ENCODE measurements at places on chromosomes 16 and 17. TPM values are rescaled to one million over a fixed set of nuclear protein-coding genes. Genes with fewer than 3 reads are reported as not detected.

The TNFSF12 gene
- total RNA-seq, result 4.2 TPM

The CCDC40 gene
- 0.93 TPM for total RNA-seq

The KREMEN2 gene
- total RNA-seq, result not detected

The LGALS3BP gene
- 69.3 TPM for total RNA-seq

The SMTNL2 gene
- total RNA-seq, result not detected

The AOC2 gene
- total RNA-seq, result 2.4 TPM

The GPR142 gene
- 0.08 TPM for total RNA-seq

The PPP1R27 gene
- not detected for total RNA-seq

DNA sequence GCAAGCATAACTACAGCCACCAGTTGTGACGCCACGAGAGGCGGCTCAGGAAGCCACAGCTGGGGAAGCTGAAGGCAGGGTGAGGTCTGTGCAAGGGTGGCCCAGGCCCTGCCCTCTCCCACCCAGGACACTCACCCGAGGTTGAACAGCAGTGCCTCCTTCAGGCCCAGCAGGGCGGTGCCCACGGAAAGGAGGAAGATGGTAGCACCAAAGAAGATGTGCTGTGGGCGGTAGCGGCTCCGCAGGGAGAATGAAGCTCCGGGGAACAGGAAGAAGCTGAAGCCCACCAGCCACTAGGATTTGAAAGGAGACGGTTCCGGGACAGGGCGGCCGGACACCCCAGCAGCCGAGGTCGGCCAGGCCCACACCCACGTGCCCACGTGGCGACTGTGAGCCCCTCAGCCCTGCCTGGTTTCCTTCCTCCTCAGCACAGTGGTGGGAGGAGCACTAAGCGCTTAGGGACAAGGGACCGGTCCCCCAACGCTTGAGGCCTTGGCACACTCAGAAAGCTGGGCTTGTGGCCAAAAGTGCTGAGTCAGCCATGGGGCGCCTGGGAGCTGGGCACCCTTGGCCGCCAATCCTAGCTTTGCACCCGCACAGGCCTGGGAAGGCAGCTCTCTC, 11.0 kb downstream of the CYB561 start:
- no peak for DNase-seq

DNA sequence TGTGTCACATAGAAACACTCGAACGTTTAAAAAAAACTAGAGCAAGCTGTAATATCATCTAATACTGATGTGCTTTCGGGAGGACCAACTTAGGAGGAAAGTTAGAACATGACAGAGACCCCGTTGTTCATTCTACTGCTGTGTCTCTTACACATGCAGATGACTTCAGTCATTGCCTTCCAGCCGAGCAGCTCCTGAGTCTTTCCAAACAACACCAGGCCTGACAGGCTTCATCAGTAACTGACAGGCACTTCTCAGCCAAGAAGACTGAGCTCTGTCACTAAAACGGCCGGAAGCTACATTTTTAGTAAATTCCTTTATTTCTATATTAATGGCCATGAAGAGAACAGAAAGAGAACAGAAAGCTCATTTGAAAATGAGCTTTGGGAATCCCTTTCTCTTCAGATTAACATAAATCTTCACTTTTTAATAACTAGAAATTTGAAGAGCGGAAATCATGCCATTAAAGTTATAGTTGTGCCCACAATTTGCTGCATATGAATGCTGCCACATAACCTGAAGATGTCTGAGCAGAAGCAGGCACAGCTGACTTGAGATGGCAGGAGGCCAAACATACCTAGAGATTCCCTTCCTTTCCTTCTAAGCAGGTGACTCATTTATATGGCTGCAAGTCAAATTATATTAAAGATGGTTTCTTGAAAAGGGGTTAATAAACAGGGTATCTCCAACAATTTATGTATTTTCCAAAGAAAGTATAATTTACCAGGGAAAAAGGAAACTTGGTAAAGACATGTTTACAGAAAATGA, 148.9 kb downstream of the ITFG1 start:
- DNase-seq, result no peak

GRCh38 chr16:29820271-29820701, at the start of gene MVP:
Gene MVP, plus strand, starts transcription at chr16:29820462. Its CDS starts 10,088 bp downstream, at chr16:29830550.
- DNase-seq, result no peak

DNA sequence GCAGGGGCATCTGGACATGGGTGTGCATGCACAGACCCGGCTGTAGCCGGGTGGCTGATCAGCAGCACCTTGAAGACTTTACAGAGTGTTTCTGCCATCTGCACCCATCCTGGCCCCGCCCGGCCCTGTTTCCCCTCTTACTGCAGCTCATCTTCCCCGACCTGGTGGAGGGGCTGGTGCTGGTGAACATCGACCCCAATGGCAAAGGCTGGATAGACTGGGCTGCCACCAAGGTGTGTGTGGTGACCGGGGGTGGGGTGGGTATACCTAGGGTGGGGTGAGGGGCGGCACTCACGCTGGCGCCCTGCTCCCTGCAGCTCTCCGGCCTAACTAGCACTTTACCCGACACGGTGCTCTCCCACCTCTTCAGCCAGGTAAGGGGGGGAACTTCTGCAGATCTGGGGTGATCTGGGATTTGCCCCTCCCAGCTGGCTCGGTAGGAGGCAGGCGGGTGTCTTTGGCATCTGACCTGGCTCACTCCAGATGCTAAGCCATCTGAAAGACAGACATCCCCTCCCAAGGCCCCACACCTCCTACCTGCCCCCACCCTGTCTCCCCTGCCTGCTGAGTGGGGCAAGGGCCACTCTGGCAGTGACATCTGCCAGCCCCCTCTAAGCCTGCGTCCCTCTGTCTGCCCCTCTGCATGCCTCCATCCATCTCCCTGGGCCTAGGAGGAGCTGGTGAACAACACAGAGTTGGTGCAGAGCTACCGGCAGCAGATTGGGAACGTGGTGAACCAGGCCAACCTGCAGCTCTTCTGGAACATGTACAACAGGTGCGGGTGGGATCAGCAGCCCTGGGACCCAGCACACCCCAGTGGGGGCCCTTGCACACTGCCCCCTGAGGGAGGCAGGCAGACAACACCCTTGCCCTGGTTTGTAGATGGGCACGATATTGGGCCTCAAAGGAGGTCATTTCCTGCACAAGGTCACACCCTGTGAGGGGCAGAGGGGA, 6.6 kb downstream of the NDRG4 start:
- DNase-seq, result no peak

DNA sequence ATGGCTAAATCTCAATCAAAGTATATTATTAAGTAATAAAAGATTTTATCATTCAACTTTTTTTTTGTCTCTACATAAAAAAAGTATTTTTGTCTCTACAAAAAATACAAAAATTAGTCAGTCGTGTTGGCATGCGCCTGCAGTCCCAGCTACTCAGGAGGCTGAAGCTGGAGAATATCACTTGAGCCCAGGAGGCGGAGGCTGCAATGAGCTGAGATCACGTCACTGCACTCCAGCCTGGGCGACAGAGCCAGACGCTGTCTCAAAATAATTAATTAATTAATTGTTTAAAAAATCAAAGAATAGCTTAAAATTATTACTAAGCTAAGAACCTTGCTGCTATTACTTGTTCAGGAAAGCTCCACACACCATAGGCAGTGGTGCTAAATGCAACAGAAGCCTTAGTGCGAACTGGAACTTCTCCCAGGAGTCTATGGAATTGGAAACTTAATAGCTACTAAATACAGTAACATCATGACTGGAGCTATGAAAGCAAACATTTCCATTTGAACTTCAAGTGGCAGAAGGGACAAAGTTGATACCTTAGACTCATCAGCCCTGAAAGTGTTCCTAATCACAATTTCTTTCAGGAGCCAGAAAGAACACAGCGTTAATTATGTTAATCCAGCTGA, 22.6 kb downstream of the ADCY9 start:
- no peak for DNase-seq

DNA sequence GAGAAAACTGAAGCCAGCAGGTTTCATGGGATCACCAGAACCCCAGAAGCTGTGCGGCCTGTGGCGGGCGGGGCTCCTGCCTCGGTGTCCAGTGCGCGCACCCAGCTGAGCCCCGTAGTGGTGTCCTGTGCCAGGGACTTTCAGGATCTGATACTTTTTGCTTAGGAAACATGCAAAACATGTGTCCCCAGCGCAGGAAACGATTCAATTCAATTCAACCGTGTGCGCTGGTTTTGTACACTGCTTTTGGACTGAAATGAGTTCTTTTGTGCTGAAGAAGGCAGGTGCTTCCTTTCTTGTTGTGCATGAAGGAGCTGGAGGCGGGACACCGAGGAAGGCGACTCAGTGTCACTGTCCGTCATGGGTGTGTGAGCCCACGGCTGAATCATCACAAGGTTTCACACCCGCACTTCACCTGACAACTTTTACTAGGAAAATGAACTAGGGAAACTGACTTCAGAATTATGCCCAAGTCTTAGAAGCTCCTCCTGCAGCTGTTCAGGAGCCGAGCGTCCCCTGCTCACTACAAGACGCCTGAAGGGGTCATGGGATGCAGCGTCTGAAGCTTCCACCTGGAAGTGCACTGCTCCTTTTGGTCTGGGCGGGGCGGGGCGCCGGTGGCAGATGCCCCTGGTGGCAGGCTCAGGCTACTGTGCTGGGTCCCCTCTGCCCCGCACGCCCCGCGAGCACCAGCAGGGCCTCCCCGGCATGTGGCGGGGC, 31.4 kb upstream of the ZNF750 start:
- no peak for DNase-seq

GRCh38 chr17:15981646-15982580, 17.6 kb downstream of the ZSWIM7 start:
- DNase-seq, result no peak

GRCh38 chr16:8905168-8905762, 23.1 kb downstream of the LITAFD start:
- no peak for DNase-seq

DNA sequence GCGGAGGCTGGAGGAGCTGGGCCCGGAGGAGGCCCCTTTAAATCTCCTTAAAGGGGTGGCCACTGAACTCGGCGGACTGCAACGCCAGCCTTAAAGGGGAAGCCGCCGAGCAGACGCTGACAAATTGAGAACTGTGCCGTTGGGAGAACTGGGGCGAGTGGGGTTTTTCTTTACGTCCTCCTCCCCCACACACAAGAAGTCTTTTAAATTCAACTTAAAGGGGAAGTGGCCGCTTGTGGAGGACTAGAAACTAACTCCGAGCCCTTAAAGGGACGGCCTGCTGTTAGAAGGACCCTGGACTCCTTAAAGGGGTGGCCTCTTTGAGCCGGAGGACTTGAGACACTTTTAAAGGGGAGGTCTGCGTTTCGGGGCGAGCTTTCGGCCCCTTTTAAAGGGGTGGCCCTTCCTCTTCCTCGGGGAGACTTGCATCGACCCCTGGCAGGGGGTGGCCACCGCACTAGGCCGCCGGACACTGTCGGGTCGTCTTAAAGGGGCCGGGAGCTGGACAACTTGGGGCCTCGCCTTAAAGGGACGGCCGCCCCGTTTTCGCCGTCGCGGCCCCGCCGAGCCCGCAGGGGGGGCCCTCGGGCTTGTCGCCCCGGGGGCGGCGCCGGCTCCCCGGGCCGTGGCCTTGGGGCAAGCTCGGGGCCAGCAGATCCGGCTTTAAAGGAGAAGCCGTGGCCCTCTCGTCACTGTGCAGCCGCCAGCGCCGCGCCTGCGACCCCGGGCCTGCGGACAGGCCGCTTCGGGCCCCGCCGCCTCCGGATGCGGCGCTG, 688 bp downstream of the FBRS start:
- no peak for DNase-seq

GRCh38 chr17:43690624-43691316, 29.0 kb upstream of the MEOX1 start:
- DNase-seq, result no peak

DNA sequence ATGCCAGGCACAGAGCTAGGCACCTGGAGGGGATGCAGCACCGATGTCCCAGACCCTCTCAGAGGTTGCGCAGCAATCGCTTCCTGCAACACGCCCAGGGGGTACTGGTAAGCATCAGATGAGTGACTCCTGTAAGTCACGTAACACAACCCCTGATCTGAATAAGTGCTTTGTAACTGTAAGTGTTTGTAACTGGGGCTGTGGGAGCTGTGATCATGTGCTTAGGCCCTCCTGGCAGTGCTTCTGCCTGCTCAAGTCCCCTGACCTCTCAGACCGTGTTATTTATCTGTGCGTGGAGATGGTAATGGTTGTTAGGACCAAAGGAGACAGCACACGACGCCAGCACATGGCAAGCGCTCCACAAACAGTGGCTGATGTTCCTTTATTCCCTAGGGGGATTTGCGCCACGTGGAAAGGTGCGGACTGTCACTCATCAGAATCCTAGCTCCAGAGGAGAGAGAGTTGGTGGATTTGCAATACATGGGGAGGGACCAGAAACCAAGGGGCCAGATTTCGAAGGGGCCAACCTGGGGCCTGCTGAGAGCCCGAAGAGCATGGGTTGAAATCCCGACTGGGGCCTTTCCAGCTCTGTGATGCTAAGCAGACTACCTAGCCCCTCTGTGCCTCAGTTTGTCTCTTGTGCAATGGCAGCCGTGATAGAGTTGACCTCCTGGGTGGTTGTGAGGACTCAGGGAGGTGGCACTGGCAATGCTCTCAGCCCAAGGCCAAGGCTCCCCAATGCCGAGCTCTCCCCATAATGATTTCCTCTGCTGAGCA, 151.8 kb downstream of the IRF8 start:
- DNase-seq, result no peak

- no peak for DNase-seq
These were observed 4.9 kb downstream of the UBE2O start for GRCh38 chr17:76447931-76448652.

GRCh38 chr17:1024076-1024475, 27.1 kb downstream of the TIMM22 start:
- DNase-seq, result no peak

GRCh38 chr17:17141860-17142552, 64.1 kb downstream of the PLD6 start:
- no peak for DNase-seq

DNA sequence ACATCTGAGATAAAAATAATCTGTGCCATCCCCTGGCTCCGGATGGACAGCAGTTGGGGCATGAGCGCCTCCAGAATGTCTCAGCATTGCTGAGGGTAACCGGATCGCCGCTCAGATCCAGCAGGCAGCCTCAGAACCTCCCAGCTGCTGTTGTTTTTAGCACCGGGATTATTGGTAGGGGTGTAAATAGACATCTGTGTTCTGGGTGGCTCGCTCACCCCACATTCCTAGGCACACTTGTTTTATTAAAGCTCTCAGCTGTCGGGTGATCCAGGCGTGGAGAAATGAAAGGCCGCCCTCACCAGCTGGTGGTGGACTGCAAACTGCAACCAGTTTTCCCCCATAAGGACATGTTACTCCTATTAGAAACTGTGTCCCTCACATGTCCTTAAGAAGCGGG, 32.1 kb downstream of the MYH3 start:
- DNase-seq, result no peak

DNA sequence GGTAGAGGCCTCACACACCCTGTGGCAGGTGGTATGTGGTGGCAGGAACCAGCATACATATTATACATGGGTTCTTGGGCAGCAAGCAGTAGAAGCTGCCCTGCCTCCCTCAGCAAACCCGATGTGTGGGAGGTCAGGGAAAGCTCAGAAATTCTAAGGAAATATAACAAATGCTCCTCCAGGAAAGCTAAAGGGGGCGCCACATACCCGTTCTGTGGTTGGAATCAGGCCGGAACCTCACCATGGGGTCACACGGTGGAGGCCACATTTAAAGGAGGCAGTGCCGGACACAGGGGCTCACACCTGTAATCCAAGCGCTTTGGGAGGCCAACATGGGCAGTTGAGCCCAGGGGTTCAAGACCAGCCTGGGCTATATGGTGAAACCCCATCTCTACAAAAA, 12.4 kb upstream of the KATNB1 start:
- no peak for DNase-seq

GRCh38 chr17:12088035-12088434, 67.4 kb downstream of the MAP2K4 start:
- DNase-seq, result no peak

All from liver (tissue), 10 donors.